ENCODE measurements at places on chromosomes 3 and 15. TPM values are rescaled to one million over a fixed set of nuclear protein-coding genes. Genes with fewer than 3 reads are reported as not detected.

DNA sequence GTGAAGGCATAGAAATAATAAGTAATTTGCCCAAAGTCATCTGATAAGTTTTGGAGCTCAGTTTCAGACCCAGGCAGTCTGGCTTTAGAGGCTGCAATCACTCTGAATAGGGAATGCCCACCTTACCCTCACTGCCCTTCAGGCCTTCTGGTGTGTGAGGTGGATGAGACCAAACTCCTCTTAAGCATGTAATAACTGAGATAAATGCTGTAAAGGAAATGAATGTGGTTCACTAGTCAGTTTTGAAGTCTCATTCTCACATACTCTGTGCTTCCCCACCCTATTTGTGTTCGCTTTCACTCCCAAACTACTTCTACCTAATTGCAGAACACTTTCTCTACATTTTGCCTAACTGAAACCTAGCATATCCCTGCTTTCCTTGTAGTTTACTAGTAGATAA is 144.1 kb downstream of the FILIP1L start:
- DNase-seq = no peak

Gene TEX55
- not detected for total RNA-seq

DNA sequence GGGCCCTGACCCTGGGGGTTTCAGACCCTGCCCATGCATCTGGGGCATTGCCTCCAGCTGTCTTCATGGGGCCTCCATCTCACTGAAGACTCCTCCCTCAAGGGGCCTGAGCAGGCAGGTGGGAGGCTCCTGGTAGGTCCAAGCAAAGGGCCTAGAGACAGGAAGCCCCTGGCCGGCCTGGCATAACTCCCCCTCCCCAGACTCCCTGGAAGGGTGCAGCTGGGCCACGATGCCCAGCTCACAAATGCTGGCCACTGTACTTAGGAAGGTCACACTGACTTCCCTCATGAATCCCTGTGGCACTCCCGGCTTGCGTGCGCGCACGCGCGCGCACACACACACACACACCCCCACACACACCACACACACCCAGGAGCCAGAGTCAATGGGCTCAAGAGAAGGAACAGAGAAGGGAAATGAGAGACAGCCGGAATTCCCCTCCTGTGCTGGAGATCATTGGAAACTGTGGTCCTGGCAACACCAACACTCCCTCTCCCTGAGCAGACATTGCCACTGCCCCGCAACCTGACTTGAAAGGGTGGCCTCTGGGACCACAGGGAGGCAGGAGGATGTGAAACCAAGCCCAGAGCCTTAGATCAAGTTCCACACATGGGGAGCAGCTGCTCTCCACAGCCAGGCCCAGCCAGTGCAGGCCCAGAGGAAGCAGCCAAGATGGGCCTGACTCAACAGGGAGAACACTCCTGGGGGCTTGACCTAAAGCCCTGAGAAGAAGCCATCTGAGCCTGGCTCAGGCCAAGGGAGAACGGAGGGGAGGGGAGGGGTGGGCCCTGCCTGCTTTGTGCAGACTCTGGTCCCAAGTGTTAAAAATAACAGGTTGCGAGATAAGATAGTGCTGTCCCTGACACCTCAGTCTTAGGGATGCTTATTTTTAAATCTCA is 69.7 kb downstream of the SCN5A start:
- DNase-seq = no peak

Gene RABL3
- 17.7 TPM for total RNA-seq

GRCh38 chr3:134253475-134254226 is 3.0 kb upstream of the RYK start:
- DNase-seq = no peak

DNA sequence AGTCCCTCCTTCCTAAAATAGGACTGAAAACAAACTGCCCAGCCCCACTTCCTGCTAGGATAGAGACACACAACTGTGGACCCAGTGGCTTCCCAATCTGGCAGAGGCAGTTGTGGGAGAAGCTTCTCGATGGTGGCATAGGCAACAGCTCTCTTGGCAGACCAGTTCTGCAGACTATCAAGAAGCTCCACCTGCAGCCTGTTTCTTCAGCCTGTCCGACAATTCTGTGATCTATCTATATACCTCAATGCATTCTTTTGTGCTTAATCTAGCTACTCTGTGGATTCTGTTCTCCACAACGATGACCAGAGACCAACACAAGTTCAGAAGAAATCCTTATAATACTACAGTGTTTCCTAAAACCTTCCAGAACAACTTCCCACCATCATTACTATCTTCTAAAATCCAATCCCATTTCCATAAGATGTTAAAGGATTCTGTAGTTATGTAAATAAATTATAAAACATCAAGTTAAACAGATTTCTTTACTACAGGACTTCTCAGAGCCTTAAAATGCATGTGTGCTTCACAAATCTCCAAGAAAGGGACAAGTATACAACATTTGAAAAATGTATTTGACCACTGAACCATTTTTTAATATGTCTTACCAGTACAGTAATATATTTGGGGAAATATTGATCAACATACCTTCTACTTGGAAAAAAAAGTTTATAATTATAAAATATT is 57.7 kb downstream of the IGF2BP2 start:
- DNase-seq = no peak

- no peak for DNase-seq
These were observed 234.8 kb downstream of the PDZRN3 start for GRCh38 chr3:73389928-73390327.

GRCh38 chr3:25257026-25257425 is 171.0 kb upstream of the RARB start:
- no peak for DNase-seq

Gene SCAP
- total RNA-seq = 63.3 TPM

GRCh38 chr15:67025719-67026609 is 39.4 kb upstream of the SMAD3 start:
- no peak for DNase-seq

GRCh38 chr15:66115568-66116206 is 137.9 kb downstream of the MEGF11 start:
- no peak for DNase-seq

Gene ISL2
- not detected for total RNA-seq

Measured in cerebellum (tissue), 4 donors.